ENCODE measurements at places on chromosomes 3 and 15.

DNA sequence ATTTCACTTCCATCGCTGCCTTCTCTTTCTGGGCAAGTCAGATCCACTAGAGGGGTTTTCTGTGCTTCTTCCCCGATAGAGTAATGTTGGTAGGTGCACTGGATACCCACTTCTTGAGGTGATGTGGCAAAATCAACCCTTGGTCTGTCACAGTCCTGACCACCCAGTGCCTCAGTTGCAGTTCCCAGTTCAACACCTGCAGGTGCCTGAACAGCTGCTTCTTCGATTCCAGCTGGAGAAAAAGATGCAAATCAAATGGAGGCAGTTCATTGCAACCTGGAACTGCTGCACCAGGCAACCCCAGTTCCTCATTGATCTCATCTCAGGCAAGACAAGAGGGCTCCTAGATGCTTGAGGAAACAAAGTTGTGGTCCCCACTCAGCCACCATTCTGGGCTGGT is 186.6 kb downstream of the UBE2E2 start:
- no peak for DNase-seq

DNA sequence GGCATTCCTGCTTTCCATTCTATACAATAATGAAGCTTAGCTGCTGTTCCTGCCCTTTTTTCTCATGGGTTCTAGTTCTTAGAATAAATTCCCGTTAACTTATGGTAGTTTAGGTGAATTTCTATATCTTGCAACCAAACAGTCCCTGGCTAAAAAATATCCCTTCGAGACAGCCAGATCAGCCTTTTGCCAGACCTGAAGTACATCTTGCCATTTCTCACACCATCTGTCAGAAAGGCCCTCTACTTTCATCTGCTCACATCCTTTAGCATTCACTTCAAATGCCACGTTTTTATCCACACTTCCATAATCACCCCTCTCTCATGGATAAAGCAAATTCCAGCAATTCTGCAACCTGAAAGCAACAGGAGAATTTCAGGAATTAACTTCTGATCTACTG is 145.4 kb downstream of the GAP43 start:
- DNase-seq = no peak

GRCh38 chr3:106692624-106693023 is 684.6 kb upstream of the CCDC54 start:
- DNase-seq = no peak

- DNase-seq = no peak
Observed at GRCh38 chr15:25862071-25862471, 1.1 kb downstream of the ATP10A start.

DNA sequence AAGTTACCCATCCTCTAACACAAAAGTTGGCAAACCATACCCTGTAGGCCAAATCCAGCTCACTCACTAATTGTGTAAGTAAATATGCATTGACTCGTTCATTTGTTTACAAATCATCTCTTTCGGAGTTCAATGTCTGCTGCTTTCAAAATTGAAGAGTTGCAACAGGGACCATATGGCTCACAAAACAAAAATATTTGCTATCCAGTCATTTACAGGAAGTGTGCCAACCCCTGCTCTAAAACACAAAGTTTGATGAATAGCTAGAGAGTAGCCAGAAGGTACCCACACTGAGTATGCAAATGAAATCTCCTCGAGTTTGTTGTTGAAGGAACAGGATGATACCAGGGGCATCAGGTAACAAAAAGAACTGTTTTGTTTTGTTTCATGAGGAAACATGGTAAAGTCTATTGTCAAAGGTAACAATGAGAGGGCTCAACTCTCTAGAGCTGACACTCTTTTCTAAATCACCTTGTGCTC is 236.2 kb upstream of the THBS1 start:
- DNase-seq = no peak

DNA sequence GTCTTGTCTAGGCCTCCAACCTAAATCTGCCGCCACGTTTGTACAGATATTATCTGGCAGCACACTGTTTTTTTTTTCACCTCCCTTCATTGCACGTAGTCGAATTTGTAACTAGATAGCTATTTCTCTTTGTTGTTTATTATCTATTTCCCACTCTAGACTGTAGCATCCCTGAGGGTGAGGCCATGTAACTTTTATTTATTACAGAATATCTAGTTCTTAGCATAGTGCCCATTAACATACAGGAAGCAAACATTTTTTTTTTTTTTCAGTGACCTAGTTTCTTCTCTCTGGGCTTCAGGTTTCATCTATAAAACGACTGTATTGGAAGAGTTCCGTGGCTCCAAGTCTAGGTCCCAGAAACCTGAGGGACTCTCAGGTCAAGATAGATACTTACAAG is 354.3 kb downstream of the FGF12 start:
- no peak for DNase-seq

DNA sequence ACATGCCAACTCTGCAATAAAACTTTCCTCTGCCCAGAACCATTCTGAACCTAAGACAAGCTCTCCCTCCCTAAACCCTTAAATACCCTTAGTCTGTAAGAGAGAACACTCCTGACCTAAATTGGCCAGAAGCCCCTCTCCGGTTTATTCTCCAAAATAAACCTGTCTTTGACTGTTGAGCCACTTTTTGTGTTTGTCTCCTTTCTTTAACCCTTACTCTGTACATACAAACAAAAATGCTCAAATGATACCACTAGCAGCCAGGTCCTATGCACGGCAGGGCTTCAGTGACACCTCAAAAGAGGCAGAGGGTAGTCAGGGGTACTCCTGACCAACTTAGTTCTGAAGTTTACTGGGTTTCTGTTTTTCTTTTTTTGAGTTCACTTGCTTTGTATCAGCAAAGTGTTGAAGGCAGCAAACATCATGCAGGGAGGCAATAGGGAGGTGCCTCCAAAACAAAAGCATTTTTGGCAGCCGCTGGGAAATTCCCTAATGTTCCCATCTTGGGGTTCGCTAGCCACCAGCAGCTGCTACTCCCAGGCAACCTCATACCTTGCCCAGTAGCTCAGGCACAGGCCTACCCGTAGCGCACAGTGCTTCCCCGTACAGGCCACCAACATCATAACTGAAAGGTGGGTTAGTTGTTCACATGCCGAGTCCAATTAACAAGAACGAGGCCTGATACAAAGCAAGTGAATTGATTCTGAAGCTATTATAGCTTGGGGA is 62.9 kb upstream of the GCNT3 start:
- DNase-seq = no peak

- no peak for DNase-seq
Observed at GRCh38 chr15:79673416-79674123, 223.2 kb downstream of the MTHFS start.

- DNase-seq = no peak
Observed at GRCh38 chr3:197874653-197875052, 75.3 kb upstream of the RPL35A start.

- no peak for DNase-seq
Observed at GRCh38 chr3:193560870-193561269, 6.2 kb upstream of the ATP13A4 start.

- DNase-seq = no peak
Observed at GRCh38 chr15:75790631-75791336, 52.5 kb upstream of the UBE2Q2 start.

- no peak for DNase-seq
Observed at GRCh38 chr15:82535566-82536408, 4.5 kb downstream of the RPS17 start.

DNA sequence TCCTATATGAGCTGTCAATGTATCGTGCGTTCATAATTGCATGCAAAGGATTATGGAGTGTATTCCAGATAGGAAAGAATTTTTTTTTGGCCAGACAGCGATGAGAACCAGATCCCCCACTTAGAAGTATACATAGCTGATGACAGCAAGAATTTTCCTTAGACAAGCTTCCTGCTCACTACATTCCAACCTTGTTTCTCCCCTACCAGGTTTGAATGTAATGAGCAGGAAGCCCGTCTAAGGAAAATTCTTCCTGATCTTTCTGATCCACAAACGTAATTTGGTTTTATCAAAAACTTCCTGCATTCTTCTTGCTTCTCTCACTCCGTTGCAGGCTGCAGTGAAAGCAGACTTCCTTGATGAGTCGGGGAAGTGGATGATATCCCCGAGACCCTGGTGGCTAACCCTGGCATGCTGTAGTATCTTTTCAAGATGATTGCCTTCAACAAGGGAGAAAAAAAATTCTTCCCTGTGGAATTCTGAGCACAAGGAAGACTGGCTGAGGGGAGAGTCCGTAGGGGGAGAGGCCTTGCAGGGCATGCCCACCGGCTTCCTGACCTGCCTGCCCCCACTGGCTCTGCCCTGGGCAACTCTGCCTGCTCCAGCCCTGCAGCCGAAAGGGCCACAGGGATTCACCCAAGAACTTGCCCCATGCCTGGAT is 243.1 kb downstream of the TLE3 start:
- no peak for DNase-seq

DNA sequence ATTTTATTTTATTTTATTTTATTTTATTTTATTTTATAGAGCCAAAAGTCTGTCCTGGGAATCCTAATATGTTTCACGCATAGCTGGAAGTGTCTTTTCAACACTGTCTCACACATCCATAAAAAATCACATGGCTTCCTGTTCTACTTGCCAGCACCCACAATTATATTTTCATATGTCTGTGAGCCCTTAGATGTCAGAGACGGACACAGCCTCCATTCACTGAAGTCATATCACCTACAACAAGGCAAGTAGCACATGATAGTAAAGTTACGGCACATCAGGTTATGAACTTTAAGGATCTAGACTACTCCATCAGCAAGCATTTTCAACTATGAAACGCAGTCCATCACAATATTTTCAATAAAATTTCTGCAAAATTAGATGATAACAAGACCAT is 168.4 kb downstream of the ZIC4 start:
- DNase-seq = no peak

DNA sequence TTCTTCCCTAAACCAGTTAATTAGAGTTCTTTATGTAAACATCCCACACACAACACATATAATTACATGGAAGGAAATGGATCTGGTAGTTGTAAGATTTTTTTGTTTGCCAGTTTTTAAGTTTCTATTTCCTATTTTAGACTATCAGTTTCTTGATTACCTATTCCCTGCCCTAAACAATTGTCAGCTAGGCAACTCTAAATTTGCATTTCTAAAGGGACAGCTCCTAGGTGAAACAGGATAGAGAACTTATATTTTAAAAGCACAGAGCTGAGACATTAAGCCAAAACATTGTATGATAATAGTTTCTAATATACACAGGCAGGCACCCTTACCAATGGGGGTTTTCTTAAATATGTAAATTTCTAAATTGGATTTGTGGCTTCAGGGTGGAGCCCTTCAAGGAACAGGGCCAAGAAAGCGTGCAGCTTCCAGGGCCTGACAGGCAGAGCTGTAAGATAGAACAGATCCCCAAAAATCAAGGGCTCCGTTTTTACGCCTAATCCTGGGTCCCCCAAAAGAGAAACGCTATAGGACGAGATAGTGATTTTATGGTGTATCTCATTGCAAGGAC is 8.9 kb downstream of the LEKR1 start:
- no peak for DNase-seq

DNA sequence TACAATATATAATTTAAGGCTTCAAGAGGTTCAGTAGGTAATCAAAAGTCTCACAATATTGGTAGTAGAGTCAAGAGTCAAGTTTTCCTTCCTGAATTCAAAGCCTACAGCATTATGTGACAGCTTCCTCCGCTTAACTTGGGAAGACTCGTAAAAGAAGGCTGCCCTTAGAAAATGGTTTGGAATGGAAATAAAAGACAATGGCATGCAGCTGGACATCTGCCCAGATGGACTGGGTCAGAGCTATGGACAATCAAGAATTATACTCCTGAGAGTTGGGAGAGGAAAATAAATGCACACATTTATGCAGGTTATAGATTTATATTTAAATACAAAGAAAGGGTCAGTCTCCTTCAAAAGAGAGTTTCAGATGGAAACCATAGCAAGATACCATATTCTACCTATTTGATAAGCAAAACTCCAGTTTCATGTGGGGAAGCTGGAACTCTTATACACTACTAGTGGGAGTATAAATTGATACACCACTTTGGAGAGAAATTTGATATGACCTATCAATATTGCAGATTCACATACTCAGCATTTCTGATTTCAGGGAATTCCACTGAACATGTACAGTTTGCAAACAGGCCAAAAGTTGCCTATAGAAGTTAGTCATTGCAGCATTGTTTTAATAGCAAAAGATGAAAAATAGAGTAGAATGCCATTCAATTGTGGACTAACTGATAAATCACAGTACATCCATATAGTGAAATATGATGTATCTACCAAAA is 6.1 kb downstream of the CRYBG3 start:
- no peak for DNase-seq

- no peak for DNase-seq
Observed at GRCh38 chr3:151393146-151393830, 8.7 kb upstream of the P2RY12 start.

GRCh38 chr15:98395974-98396610 is 252.2 kb upstream of the IGF1R start:
- DNase-seq = no peak

- DNase-seq = no peak
Observed at GRCh38 chr15:40277471-40277870, 5.4 kb downstream of the ANKRD63 start.

DNA sequence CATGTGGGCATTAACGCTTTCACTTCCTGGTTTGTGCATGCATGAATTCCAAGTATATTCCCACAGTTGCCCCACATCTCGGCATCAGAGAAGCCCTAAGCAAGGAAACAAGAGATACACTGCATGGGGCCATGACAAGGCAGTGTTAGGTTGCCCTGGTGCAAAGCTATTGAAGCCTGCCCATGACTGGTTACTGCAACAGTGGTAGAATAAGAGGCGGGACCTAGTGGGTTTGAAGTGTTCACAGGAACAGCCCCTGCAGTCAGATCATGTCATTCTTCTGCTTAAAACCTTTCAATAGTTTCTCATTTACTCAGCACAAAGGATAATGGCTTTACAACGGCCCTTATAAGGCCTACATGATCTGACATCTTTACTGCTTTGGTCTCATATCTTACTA is 80.9 kb upstream of the TOPAZ1 start:
- DNase-seq = no peak

DNA sequence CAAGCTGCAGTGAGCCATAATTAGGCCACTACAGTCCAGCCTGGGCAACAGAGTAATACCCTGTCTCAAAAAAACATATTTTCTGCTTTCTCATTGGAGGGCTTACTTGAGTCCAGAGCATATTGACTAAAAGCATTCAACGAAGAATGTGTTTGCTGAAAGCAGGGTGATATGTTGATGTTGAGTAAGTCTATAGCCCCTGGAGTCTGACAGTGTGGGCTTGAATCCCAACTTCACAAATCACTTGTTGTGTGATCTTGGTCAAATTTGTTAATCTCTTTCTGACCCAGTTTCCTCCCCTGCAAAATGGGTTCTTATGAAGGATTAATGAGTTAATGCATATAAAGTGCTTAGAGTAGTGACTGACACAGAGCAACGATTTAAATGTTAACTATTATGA is 403.9 kb downstream of the MECOM start:
- DNase-seq = no peak

- DNase-seq = no peak
Observed at GRCh38 chr15:73683777-73684580, at the start of gene CD276. CD276 (plus strand) TSS chr15:73684383; CDS start chr15:73699640, 15,257 bp downstream.

DNA sequence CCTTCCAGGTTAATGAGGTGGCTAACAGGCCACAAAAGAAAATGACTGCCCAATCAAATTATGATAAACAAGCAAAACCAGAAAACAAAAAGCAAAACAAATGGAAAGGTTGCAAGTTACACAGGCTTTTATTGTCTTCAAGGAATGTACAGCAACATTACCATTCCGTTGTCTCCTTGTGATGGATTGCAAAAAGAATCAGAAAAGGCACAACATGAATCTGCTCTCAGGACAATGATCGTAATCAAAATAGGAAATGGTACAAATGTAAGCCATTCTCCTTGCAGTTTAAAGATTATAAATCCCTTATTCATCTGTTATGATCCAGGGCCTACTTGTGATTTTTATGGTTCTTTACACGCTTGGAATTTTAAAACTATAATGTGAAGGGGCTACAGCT is 125.8 kb downstream of the ECT2 start:
- DNase-seq = no peak
